CD4-positive, alpha-beta T cell treated with Interleukin-6 for 4 hours (primary cell): ENCODE measurements at places on chromosomes 1 and 21.
A peak's percentile ranks its signal among the peaks of the same experiment; 100 is the strongest.

GRCh38 chr1:109396871-109397580 lies 692 bp downstream of the SORT1 start:
- no peak for DNase-seq

GRCh38 chr1:110990541-110990940 lies 26.8 kb upstream of the LRIF1 start:
- DNase-seq = no peak

GRCh38 chr1:82399093-82399492 lies 598.4 kb downstream of the ADGRL2 start:
- DNase-seq = no peak

- DNase-seq = no peak
These were observed 63.5 kb upstream of the UBE2U start for GRCh38 chr1:64139877-64140276.

DNA sequence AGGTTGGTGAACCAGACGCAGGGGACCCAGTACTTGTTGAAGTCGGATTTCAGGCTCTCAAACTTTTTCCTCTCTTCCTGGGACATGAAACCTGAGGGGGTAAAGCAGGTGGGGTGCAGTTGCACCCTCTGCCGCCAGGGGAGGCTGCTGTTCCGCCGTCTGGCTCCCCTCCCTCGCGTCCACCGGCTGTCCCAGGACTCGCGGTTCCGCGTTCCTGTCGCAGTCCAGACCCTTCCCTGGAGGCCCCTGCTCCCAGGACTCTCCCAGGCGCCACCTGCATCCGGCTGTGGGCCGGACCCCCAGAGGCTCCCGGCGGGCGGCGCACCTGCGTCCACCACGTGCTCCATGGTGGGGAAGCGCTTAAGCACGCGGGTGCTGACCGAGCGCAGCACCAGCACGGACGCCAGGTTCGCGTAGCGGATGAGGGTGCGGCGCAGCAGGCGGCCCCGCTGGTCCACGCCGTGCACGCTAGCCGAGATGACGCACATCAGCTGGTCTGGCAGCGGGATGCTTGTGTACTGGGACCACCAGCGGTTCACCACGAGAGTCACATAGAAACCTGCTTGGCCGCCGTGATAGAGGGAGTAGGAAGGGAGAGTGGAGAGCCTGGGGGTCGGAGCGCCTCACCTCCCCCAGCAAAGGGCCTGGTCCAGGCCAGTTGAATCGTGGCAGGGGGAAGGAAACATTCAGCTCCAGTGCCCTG lies 1.7 kb downstream of the BEST4 start:
- peak; percentile 85 for DNase-seq

- DNase-seq = no peak
These were observed 338.4 kb upstream of the PROX1 start for GRCh38 chr1:213649373-213649772.

DNA sequence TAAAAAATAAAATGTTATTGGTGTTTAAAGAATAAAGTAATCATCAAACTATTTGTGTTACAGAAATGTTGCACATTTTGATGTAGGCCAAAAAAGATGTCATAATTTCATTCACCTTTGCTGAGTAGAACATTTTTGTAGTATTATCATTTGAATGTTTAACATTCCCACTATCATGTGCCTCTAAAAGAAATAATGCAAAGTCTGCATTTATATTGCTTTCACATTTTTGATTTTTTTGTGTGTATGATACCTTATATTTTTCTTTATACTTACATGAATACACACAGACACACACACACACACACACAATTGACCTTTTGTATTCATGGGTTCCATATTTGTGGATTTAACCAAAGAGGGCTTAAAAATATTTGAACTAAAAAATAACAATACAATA lies 544.2 kb upstream of the ZRANB2 start:
- no peak for DNase-seq
